ENCODE measurements at places on chromosomes 13 and 19.

DNA sequence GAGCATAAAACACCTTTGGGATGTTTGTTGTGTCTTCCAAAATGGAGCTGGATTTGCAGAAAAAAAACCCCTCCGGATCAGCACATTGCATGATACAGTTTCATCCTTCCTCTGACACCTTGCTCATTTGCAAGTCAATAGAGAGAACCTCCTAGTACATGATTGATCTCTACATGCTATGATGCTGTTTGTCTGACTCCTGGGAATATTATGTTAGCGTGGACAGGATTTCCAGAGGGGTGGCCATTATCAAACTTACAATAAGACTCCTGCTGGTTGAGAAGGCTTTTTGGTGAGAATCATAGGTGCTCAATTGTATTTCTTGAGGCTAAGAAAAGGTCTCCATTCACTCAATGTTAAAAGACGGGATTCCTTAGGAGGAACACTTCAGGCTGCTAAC is 75.9 kb upstream of the SCEL start:
- no peak for DNase-seq

DNA sequence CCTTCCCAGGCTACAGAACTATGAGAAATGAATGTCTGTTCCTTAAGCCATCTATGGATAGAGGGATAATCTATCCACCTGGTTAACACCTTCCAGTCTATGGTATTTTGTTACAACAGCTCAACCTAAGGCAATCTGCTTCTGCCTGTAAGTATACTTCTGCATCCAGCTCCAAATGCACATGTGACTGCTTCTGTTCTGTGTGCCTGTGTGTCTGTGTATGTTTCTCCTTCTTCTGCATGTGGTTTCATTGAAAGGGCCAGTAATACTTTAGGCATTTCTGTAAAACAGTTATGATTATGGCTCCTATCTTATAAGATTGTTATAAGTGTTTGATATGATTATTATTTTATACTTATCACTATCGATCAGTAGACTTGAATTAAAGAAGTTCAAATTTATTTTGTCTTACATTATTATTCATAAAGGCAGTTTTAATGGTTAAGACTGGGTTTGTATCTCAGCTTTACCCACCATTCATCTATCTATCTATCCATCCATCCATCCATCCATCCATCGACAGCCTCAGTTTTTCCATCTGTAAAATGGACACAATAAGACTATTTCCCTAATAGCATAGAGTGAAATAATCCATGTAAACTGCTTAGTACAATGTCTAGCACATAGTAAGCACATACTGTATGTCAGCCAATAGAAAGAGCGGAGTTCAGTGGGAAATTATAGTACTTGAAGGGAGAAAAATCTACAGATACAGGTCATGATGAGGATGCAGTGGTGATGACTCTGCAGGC is 37.5 kb upstream of the TM9SF2 start:
- DNase-seq = no peak

GRCh38 chr13:42378383-42378780 is 106.4 kb downstream of the AKAP11 start:
- no peak for DNase-seq

DNA sequence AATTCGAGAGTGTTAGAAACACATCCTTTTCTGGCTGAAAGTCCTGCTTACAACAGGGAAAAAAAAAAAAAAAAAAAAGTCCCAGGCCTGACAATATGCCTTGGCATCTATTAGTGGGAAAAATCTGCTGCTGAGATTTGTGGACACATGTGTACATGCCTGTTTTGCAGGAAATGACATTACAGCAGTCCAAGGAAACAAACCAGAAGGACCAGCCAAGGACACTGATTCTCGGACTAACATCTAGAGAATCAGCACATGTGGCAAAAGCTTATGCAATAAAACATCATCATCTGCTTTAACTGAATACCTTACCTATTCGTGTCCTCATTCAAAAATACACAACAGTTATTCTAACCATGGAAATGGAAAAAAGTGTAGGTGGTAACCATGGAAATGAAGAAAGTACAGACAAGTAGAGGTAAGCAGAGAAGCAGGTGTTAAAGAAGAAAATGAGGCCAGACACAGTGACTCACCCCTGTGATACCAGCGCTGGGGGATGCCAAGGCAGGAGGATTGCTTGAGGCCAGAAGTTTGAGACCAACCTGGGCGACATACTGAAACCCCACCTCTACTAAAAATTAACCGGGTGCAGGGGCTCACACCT is 9.4 kb upstream of the DPY19L3 start:
- DNase-seq = no peak

DNA sequence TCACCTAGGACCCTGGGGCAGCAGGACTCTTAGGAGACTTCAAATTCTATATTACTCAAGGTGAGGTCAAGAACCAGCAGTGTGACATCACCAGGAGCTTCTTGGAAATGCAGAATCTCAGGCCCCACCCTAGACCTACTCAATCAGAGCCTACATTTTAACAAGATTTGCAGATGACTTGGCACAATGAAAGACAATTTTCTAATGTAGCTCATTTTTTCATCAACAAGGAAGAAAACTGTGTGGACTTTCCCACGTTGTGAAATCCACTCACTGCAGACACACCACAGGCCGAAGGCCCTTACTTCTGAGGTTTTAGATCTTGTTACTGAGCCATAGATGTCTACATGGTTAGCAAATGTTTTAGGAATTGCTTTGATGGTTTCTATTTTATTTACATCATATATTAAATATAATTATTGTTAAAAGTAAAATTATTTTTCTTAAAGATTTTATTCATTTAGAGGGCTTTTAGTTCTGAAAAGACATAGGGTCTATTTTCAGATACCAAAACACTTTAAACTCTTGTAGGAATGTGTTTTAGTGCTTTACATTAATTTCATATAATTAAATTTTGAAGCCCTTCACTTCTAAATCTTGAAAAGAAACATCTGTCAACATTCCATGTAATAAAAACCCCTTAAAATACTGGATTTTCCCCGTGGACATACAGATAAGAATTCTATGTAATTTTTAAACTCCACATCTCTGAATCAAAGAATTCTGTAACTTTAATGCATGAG is 18.5 kb upstream of the STARD13 start:
- DNase-seq = no peak

All from cerebellar nuclear complex (tissue), 1 donor.